Stimulated activated CD4-positive, alpha-beta T cell treated with anti-CD3 and anti-CD28 coated beads, Interleukin-15, amount 100 ng/mL, for 1 hour (primary cell): ENCODE measurements at places on chromosomes 1 and 21.
A peak's percentile ranks its signal among the peaks of the same experiment; 100 is the strongest.

DNA sequence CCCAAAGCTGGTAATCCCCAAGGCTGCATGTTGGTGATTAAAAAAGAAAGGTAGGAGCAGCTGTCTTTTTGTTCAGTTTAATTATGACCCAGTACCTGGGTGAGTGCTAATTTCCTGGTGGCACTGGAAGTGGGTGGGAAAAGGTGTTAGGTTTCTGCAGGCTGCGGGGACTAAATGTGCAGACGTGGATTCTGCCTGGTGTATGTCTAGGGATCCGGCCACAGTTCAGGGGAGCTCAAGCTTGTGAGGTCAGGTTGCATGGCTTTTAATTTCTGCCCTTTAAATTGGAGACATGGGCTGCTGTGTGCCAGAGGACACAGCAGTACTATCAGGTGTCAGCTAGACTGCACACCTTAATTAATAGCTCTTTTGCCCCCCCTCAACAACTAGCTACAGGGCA lies 20.3 kb upstream of the TBX19 start:
- DNase-seq: no peak

DNA sequence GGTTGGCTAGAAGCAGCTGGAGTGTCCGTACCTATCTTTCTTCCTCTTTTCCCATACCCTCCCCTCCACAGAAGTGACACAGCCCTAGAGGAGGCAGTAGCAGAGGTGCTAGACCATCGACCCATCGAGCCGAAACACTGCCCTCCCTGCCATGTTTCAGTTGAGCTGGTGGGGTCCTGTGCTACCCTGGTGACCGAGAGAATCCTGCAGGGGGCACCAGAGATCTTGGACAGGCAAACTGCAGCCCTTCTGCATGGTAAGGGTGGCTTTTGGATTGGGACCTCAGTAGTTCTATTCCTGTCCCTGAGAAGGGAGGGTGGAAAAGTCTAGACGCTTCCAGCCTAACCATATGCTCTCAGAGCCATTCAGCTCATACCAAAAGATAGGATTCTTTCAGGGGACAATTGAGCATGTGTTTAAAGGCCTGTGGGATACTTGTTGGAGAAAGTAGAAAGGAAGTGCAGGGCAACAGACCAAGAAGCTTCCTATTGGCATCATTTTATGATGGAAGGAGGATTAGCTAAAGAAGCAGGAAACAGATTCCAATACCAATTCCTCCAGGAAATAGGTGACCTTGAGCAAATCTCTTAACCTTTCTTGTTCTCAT lies 11.7 kb upstream of the BNIPL start:
- peak; percentile 70 for DNase-seq

GRCh38 chr1:10713614-10714013 lies 82.8 kb downstream of the CASZ1 start:
- DNase-seq: no peak

DNA sequence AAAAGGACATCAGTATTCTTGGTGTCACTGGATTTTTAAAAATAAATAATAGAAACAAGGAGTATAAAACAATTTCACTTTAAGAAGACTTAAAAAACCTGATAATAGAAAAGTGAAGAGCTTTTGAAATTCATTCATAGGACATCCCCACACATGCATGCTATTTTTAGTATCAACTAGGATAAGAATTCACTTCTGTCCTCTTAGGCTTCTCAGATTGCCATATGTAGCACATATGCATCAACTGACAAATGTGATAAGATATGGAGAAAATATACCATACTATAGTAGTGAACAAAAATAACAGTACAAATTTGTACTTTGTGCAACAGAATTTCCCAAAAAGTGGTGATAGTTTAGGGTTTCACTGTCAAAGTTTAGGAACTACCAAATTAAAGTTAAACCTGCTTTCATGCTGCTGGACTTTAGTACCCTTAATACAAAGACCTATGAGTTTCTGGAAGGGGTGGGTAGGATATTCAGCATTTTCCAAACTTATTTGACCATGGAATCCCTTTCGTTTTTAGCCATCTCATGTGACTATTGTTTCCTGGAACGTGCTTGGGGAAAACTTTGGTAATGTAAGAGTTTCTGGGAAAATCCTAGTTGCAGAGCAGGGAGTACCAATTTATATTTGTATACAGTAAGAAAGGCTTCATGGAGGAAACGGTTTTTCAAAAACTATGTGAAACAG lies 19.8 kb downstream of the RPRD2 start:
- no peak for DNase-seq

DNA sequence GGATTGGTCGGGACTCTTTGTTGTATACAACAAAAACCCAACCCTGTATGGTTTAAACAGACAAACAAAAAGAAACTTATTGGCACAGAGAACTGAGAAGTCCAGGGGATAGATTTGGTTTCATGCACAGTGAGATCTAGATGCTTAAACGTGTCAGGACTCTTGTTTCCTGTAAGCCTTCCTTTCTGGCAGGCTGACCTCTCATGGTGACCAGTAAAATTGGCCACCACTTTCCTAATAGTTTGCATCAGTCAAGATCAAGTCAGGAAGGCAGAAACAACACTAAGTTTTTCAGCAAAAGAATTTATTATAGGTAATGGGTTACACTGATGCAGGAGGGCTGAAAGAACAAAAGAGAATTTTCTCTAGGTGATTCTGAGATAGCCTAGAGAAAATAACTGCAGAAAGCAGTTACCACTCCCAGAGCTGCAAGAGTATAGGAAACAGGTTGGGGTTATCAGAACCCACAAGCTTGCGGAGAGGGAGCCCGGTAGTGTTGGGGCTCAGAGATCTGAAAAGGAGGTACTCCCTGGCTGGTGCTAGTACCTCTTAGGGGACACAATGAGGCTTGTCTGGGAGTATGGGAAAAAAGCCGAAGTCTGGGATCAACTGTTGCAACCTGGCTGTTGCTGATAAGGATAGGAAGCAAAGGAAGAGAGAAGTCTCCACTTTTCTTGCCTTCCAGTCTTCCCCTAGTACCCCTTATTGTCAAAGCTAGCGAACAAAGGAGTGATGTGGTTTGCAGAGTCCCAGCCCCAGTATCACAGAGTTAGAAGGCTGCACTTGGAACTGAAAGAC lies 21.4 kb downstream of the CITED4 start:
- DNase-seq: no peak

GRCh38 chr1:85584923-85585322 lies 4.4 kb downstream of the CCN1 start:
- no peak for DNase-seq

DNA sequence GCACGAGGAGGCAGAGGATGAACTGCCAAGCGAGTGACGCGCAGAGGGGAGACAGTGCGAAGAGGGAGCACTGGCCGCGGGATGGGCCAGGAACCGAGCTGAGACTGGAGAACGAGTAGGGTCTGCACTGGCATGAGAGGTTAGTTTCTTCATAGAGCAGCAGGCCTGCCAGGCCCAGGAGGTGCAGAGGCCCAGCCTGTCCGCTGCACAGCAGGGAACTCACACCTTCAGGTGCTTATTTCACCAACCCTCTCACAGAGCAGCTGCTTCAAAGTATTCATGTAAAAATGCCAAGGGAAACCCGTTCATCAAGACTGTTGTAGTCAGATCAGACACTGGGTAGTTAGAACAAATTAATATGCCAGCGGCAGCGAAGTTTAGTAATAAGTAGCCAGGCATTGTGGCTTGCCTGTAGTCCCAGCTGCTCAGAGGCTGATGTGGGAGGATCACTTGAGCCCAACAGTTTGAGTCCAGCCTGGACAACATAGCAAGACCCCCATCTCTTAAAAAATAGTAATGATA lies 144.5 kb downstream of the SLC45A1 start:
- DNase-seq: no peak

- DNase-seq: no peak
Observed at GRCh38 chr1:1165485-1165884, 8.2 kb upstream of the TTLL10 start.

GRCh38 chr1:30286241-30286987 lies 437.0 kb downstream of the MATN1 start:
- no peak for DNase-seq

GRCh38 chr21:36873513-36873912 lies 93.0 kb downstream of the HLCS start:
- no peak for DNase-seq

- DNase-seq: no peak
Observed at GRCh38 chr1:226679262-226679661, 59.8 kb downstream of the ITPKB start.

DNA sequence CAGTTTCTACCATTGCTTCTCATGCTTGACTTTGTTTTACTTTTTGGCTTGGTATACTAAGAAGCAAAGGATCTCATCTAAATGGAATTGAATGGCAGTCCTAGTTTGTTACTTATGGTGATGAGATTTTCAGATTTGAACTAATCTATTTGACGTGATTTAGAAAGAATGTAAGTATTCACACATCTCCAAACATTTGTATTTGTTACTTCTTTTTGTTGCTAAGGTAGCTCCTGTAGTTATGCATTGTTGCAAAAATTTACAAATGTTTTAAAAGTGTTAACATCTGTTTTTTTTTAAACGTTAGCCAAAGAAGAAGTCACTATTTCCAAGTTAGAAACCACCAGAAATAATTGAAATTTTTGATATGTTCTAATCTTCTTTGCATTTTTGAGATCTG lies 222.5 kb downstream of the RPS6KC1 start:
- no peak for DNase-seq

DNA sequence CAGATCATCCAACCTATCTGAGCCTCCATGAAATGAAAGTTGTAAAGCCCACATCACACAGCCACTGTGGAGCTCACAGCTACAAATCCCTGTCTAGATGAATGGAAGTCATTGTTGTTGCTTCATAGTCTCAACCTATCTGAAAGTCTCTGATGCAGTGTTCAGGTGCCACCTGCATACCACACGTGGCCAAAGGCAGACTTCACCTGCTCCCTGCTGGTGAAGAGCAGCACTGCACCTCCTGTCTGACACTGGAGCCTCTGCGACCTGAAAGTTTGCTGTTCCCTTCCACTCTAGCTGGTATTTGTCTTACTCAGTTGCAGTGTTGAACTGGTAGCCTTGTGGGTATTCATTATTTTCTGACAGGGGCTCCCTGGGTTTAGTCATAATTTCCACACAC lies 18.4 kb downstream of the LORICRIN start:
- peak; percentile 22 for DNase-seq

- no peak for DNase-seq
Observed at GRCh38 chr1:229862017-229862774, 204.8 kb upstream of the GALNT2 start.

GRCh38 chr1:226863446-226863845 lies 7.0 kb upstream of the PSEN2 start:
- DNase-seq: no peak
